ENCODE measurements at places on chromosomes 7 and 10.

- no peak for DNase-seq
Measured at GRCh38 chr7:157006205-157006747, 4.2 kb downstream of the MNX1 start.

DNA sequence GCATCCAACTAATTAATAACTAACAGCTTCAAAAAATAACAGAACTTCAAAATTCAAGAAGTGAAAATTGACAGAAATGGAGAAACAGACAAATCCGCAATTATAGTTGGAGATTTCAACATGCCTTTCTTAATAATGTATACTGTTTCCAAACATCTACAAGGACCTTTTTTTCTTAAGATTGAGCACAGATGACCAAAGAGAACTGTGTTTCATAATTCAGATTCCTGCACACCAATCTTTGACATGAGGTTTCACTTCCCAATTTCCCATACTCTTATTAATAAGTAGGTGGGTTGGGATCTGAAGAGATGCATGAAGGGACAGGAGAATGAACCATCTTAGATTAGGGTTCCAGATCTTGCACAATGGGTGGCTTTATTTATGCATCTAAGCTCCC, 24.9 kb upstream of the GIMAP7 start:
- DNase-seq = no peak

DNA sequence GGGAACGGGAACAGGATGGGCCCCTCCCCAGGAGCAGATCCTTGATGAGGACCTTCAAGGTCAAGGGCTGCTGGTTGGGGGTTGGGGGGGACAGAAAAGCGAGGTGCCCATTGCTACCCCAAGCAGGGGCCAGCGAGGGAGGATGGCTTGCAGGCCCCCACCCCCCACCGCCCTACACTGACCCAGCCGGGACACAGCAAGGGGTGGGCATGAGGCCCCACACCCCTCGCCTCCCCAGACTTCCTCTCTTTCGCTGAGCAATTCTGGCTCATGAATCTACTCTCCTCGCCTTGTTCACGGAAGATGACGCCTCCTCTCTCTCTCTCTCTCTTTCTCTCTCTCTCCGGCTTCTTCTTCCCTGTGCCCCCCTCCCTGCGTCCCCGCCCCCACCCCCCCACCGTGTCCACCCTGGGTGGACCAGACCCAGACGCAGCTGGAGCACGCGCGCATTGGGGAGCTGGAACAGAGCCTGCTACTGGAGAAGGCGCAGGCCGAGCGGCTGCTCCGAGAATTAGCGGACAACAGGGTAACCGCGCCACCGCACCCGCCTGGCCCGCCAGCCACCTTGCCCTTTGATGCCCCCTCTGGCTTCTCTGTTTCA, 81.1 kb upstream of the GTF2IRD1 start:
- DNase-seq = no peak

GRCh38 chr7:144842377-144842851, 6.6 kb upstream of the TPK1 start:
- DNase-seq = peak; percentile 6

GRCh38 chr7:48042636-48043035, 7.3 kb downstream of the C7orf57 start:
- DNase-seq = no peak

DNA sequence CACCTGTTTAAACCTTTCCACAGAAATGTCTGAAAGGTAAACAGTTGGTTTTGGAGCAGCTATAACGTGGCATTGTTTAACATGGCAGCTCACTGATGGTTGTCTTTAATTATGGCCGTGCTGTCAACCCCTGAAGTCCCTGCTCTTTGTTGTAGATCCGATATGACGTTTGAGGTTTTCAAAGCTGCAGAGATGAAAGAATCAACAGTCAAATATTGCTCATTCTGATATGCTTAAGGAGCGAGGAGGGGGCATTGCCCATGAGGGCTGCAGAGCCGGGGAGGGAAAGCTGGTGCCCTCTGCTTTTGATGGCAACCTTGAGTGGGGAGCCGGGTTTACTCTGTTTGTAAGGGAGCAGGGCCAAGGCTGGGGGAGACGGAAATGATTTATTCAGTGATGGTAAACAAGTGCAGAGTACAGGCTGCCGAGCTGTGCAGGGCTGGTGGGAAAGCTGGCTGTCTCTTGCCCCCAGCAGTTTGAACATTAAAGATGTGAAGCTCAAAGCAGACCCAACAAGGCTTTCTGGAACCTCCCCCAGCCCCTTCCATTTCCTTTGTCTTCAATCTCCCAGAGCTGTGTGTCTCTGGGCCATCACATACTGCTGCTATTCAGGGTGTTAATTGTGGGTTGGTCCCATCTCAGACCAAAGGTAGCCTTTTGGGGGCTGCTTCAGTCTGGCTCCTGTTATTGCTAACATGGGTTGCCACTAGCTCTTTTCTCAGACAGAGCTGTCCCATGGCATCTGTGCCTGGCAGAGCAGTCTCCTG, 345.5 kb downstream of the LRMDA start:
- no peak for DNase-seq

DNA sequence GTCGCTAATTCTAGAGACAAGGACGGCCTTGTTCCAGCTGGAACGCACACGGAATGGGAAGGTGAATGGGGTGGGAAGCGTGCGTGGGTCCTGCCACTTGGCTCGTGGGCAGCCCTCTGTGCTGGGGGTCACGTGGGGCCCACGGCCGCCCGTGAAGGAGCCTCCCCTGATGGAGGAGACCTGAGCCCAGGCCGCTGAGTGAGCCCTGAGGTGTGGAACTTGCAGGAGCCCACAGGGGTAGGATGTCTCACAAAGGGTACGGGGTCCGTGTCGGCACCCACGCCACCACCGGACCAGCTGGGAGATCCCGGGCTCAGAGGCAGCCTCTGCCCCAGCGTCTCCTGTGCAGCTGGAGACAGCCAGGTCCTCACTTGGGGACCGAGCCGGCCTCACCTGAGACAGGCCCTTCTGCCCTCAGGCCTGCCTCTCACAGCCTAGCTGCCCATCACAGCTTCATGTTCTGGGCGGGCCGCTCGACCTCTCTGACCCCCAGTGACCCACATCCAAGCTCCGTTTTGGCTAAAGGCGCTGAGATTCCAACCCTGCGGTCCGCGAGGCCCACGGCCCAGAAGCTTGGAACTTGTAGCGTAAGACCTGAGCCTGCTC, 84.8 kb downstream of the FOXL3 start:
- DNase-seq = no peak

GRCh38 chr10:33681595-33681994, 347.1 kb upstream of the NRP1 start:
- DNase-seq = no peak

DNA sequence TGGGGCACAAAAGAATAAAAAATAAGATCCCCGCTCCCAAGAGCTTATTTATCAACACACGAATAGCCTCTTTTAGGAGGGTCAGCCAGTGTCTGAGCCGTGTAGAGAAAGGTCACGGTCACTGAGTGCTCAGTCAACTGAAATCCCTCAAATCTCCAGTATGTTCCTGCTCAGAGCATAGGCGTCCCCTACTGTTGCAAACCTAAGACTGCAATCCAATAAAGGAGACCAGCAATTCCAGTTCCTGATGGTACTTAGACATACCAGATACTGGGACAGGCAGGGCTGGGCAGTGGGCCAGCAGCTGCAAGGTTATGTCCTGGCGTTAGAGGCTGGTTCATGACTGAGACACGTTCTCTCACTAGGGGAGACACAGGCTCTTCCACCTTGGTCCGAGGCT, 93.6 kb downstream of the CACNB2 start:
- DNase-seq = no peak

GRCh38 chr7:124459101-124460055, 306.2 kb downstream of the GPR37 start:
- peak; percentile 59 for DNase-seq

- DNase-seq = no peak
Measured at GRCh38 chr10:1320739-1321320, 264.6 kb downstream of the WDR37 start.

All from fibroblast of gingiva (primary cell).